ENCODE measurements at places on chromosomes 16 and 17.

- DNase-seq = no peak
Observed at GRCh38 chr17:72255481-72255880, 134.7 kb downstream of the SOX9 start.

DNA sequence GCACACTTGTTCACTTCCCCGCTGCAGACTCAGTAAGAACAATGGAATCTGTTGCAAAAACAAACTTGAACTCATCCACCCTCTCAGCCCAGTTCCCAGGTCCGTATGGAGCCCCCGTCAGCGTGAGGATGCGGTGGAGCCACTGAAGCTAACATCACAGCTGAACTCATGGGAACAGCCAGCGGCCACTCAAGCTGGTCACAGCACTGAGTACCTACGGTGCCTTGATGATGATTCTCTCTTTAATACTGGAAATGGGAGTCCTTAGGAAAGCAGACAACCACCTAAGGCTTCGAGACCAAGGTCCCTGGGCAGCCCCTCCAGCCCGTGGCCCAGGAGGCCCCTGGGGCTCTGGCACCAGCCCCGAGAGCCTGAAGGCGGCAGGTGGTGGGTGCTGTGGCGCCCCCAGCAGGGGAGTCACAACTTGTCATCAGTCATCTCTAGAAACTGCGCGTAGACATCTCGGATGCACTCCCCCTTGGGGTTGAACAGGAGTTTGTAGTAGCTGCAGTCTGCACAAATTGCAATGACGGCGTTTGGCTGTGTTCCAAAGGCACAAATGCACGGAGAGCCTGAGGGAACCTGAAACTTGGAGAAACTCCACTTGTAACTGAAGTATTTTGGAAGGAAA, 31.0 kb upstream of the RHOT1 start:
- DNase-seq = no peak

- no peak for DNase-seq
Observed at GRCh38 chr17:71980171-71980570, 140.6 kb upstream of the SOX9 start.

DNA sequence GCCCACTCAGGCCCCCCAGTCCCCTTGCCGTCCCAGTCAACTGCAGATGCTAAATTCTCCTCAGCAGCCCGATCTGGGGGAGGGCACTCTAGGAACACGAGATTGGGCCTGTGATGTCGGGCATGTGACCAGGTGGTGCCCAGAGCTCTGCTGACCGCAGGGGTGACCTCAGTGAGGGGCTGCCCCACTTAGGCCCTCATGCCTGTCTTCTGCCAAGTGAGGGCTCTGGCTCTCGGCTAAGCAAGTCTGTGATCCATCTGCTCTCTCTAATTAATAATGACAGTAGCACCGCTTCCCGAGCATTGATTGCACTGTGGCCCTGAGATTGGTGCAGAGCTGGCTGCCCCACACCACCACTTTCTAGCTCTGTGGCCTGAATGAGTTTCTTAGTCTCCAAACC, 138.8 kb downstream of the MRM1 start:
- DNase-seq = no peak

GRCh38 chr17:32502710-32503109, 15.9 kb downstream of the CDK5R1 start:
- DNase-seq = no peak

DNA sequence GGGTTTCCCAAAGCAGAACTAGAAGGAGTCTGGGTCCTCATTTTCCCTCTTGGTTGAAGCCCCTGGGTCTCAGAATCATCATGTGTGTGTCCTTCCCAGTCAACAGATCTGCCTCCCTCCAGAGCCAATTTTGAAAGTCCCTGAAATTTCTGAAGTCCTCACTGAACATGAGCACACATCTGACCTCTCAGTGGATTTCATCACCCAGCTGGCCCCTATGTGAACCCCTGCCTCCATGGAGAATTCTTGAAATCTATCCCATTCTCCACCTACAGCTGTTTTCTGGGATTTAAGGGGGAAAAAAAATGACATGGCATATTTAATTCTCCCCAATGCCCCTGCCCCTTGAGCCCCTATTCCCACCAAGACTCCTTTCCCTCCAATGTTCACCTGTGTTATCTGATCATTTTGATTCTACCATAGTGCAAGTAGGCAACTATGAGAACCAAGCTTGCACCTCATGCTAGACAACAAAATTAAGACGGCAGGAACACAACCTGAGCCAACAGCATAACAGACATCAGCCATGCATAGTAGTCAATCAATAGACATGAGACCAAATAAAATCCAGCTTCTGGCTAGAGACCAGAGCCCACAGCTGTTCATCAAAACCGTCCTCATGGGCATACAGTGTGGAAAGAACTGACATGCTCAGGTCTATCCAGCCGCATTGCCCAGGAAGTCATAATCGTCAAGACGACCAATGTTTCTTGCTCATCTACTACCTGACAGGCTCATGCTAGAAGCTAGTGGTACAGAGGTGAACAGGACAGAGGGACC, 14.9 kb downstream of the SOX9 start:
- DNase-seq = no peak

GRCh38 chr17:16488186-16488967, 3.6 kb downstream of the LRRC75A start:
- DNase-seq = no peak

Measured in cortex of kidney (tissue), 1 donor.